ENCODE measurements at places on chromosomes 16 and 17.

GRCh38 chr17:38730526-38731379, 612 bp downstream of the CISD3 start:
- peak; percentile 87 for DNase-seq

- no peak for DNase-seq
These were observed 105.8 kb upstream of the SDK2 start for GRCh38 chr17:73749928-73750605.

DNA sequence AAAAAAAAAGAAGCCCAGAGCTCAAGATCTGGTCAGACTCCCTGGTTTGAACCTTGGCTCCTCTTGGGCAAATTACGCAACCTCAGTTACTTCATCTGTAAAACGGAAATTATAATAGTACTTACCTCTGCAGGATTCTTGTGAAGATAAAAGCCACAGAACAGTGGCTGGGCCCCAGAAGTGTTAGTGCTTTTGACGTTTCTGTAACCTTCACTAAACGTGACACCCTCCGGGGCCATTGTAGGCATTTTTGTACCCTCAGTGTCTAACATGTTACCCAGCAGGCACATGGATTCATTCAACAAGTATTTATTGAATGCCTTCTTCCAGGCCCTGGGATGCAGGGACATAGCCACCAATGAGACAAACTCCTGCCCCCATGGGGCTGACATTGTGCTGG, 58.0 kb downstream of the PITPNC1 start:
- DNase-seq: no peak

- DNase-seq: peak; percentile 53
These were observed at the start of gene SREBF1 for GRCh38 chr17:17836818-17837379. TSS of gene SREBF1 (minus strand) at chr17:17836986. CDS start at chr17:17836817, 169 bp downstream.

GRCh38 chr16:83744441-83744981, 63.3 kb upstream of the HSBP1 start:
- DNase-seq: peak; percentile 37

DNA sequence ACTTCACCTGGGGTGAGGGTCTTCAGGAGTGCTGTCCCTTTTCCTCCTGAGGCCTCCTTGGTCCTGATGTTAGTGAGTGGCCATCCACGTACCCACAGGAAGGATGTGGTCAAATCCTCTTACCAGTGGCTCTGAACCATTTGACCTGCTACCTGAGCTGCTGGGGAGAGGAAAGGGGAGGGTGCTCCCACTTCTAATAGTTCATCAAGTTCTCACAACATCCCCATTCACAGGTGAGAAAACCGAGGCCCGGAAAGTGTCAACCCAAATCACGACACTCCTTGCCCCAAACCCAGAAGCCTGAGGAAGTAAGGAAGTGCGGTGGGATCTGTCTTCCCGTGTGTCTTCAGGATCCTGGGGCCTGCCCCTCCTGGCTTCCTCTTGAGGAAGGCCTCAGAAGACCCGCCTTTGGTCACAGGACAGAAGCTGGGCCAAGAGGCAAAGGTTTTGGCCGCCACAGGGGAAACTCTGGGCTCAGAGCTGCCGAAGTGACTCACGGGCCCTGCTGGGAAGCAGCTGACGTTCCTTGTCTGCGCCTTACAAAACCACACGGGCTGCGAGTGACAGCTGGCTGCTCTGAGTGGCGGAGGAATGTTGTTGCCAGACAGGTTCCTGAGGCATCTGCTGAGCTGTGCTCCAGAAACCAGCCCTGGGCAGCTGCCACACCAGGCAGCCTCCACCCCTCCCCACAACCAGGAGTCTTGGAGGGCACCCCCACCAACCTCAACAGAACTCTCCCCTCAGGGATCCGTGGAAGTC, 13.9 kb upstream of the KIFC3 start:
- peak; percentile 83 for DNase-seq

- DNase-seq: no peak
These were observed 160.4 kb downstream of the KCNJ2 start for GRCh38 chr17:70329721-70330120.

DNA sequence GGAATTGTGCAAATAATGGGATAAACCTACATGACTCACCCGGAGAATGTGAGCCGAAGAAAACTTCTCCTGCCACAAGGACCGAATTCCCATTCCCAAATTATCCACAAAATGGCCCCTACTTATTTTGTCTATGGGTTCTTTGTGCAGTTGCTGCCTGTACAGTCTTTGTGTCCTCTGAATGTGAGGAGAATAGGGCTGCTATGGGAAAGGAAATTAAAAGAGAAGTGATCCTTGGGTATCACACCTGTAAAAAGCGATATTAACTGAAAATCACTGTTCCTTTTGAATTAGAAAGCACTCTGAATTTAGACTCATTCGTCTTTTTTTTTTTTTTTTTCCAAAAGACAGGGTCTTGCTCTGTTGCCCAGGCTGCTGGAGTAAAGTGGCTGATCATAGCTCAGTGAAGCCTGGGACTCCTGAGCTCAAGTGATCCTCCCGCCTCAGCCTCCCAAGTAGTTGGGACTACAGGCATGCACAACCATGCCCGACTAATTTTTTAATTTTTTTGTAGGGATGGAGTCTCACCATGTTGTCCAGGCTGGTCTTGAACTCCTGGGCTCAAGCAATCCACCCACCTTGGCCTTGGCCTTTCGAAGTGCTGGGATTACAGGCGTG, 45.4 kb downstream of the CHD9 start:
- DNase-seq: no peak

DNA sequence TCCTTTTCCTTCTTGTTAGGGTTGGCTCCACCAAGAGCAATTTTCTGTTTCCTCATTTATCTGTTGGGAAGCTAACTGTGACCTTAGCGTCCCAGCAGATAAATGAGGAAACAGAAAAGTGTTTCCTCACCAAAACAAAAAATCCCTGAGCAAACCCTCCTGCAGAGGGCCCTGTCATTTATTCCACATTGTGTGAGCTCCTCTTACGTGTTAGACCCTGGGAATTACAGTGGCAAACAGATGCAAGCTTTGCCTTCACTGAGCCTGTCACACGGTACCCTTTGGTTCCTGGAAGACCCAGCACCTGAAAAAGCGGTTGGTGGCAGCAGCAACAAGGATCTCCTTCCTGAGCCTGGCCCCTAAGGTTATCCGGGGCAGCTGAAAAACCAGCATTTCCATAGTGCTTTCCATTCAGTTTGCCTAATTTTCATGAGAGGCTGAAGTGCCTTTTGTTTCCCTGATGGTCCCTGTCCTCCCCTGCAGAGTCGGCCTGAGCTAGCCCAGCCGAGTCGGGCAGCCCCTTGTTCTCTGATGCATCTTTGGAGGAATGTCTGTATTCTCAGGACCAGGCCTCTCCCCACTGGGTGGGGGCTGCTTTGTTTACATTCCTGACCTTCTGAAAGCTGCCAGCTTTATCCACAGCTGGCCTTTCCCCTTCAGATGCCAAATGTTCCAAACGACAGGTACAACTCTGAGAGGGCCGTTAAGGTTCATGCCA, 34.7 kb downstream of the YPEL2 start:
- DNase-seq: no peak

- no peak for DNase-seq
These were observed 15.7 kb upstream of the BAHCC1 start for GRCh38 chr17:81379523-81379942.

- DNase-seq: no peak
These were observed 438.0 kb upstream of the MAF start for GRCh38 chr16:80038566-80038965.

DNA sequence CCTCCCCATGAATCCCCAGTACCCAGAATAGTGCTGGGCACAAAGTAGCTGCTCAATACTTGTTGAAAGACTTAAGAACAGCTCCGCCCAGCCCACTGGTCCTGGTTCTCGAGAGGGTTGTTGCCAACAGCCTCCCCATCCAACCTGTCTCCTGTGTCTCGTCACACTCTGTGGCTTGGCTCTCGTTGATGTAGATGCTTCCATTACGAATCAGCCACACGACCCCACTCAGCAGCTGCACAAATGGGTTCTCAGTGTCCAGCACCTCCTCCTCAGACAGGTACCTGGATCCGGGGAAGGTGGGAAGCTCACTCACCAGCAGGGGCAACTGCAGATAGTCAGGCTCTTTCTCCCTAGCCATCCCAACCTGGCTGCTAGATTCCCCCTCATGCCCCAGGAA, 2.1 kb downstream of the NAGPA start:
- DNase-seq: no peak
